Adipocyte (in vitro differentiated cells): ENCODE measurements at places on chromosomes 16 and 17.
A peak's percentile ranks its signal among the peaks of the same experiment; 100 is the strongest.

GRCh38 chr16:86298758-86299134 is 211.6 kb upstream of the FOXF1 start:
- no peak for DNase-seq

DNA sequence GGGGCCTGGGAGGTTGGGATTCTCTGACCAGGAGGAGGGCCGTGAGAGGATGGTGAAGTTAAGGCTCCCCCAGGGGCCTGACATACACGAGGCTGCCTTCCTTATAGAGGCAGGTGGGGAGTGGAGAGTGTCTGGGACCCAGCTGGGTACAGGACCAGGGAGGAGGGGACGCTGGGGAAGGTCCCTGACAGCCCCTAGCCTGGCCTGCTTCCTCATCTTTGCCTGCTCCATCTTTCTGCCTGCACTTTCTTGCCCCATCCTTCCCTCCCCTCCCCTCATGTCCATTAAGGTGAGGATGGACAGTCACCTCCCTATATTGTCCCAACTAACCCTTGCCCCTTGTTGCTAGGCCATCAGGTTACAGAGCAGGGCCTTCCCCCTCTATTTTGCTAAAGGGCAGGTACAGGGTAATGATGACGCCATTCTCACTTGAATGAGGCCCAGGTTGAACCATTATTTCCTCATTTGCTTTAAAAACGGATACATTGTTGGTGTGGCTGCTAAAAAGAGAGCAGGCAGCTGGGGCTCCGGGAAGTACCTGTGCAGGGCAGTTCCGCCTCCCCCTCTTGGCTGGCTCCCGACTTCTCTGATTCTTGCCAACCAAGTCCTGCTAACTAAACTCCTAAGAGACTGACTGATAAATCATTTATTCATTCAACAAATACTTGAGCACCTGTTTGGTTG is 1.3 kb downstream of the C17orf99 start:
- no peak for DNase-seq

- no peak for DNase-seq
Measured at GRCh38 chr16:84055366-84055765, 12.8 kb upstream of the SLC38A8 start.

DNA sequence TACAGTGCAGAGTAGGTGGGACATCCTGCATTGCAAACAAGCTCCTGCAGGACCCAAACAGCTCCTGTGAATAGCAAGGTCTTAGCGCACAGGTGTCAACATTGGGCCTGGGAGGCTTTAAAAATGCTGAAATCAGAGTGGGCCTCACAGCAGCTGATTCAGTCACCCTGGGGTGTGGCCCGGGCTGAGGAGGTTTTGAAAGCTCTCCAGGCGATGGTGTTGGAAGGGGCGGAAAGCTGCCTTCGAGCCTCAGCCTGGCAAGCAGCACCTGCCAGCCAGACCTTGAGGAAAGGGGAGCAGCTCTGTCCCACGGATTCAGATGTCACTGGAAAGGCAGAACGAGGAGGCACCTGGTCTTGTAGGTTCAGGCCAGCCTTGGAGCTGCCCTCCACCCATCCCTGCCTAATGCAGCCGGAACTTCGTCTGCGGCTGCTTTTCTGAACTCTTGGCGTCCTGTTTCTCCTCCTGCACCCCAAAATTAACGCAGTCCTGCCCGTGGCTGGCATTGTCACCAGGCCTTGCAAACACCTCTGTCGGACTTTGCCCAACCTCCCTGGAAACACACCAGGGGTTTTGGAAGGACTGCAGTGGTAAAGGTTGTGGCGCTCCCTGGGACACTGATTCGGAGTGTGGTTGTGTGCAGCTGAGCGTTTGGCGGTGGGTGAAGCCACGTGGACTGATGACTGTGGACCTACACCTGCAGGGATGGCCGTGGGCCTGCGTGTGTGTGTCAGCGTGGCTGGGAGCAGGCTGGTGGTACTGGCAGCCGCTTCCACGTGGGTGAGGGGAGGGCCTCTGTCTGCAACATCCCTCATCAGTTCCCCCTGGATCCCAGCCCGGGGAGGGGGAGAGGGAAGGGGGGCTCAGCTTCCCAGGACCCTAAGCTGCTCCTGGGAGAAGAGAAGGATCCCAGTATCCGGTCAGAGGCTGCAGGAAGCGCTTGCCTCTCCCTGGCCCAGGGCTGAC is 3.4 kb downstream of the NECAB2 start:
- no peak for DNase-seq

- DNase-seq: no peak
Measured at GRCh38 chr16:695355-696089, 5.3 kb upstream of the WDR24 start.

DNA sequence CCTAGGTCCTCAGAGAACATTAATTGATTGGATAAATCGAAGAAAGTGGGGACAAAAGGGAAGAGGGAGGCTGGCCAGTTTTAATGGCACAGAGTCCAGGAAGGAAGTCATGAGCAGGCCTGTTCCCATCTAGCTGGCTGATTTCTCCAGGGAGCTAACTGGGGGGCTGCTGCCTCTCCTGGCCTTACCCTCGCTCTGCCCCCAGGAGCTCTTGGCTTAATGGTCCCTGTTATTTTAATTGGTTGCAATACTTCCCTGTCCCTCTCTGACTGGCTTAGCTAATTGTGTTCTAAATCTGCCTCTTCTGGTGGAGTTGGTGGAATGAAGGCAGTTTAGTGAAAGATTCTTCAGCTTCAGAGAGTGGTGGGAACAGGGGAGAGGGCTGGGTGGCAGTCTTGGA is 61.4 kb downstream of the MGAT5B start:
- no peak for DNase-seq

DNA sequence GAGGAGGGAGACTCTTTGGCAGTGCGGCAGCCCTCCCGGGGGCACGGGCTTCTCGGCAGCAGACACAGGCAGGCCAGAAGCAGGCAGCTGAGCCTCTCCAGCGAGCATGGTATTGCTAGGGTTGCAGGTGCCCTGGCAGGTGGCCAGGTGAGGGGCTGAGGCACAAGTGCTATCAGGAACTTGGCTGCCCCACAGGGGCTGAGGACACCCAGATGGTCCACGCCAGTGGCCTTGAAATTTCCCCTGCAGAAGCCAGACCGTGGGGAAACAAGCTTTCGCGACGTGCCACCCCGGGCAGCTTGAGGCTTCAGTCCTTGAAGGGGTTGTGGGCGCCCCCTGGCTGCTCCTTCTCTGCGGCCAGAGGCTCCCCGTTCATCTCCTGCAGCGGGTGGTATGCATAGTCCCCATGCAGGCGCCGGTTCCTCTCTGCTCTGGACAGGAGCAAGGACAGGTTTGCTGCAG is 8.5 kb downstream of the NAGPA start:
- no peak for DNase-seq

GRCh38 chr16:55433030-55433429 is 46.0 kb upstream of the MMP2 start:
- no peak for DNase-seq

DNA sequence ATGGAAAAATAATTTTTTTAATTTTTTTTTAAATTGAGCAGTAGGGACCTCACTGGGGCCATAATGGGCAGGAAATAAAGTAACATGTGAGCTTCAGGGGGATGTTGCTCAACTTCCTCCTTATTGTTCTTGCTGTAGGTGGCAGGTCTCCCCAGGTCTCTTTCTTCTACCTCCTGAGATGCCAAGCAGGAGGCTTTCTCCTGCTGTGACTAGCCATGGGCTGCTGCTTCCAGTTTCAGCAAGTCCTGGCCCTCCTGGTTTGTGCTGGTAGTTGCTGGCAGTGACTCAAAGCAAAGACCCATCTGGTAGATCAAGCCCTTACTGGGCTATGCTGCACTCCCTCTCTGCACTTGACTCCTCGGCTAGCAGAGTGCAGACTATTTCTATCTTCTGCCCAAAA is 2.3 kb downstream of the DPEP2NB start:
- no peak for DNase-seq

DNA sequence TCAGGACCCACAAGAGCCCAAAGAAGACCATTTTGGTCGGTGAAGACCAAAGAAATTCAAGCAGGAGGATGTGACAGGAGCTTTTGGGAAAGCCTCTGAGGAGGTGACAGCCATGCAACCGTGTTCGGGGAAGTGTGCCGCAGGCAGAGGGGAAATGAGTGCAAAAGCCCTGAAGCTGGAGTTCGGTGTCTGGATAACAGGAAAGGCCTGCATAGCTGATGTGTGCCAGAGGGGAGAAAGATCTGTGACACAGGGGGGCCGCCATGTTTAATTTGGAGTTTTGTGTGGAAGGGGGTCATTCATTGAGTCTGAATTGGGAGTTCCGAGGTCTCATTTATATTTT is 870 bp upstream of the ZC3H7A start:
- DNase-seq: peak; percentile 39

DNA sequence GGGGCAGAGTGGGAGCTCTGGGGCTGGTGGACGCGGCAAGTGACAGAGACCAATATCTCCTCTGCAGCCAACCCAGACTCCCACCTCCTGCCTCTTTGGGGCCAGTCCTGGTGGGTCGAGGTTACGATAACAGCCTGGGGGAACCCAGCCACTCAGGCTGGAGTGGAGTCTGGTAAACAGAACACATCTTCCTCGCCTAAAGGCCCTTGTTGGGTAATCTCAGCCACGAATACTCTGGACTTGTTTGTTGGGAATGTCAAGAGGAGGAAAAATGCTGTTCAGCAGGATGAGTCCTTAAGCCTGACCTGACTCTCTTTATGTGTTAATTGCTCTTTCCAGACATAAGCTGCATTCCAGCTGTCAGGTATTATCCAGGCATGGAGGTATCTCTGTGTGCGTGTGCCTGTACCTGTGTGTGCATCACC is 8.0 kb upstream of the SPNS2 start:
- no peak for DNase-seq

GRCh38 chr16:77748421-77749005 is 26.2 kb downstream of the NUDT7 start:
- no peak for DNase-seq

DNA sequence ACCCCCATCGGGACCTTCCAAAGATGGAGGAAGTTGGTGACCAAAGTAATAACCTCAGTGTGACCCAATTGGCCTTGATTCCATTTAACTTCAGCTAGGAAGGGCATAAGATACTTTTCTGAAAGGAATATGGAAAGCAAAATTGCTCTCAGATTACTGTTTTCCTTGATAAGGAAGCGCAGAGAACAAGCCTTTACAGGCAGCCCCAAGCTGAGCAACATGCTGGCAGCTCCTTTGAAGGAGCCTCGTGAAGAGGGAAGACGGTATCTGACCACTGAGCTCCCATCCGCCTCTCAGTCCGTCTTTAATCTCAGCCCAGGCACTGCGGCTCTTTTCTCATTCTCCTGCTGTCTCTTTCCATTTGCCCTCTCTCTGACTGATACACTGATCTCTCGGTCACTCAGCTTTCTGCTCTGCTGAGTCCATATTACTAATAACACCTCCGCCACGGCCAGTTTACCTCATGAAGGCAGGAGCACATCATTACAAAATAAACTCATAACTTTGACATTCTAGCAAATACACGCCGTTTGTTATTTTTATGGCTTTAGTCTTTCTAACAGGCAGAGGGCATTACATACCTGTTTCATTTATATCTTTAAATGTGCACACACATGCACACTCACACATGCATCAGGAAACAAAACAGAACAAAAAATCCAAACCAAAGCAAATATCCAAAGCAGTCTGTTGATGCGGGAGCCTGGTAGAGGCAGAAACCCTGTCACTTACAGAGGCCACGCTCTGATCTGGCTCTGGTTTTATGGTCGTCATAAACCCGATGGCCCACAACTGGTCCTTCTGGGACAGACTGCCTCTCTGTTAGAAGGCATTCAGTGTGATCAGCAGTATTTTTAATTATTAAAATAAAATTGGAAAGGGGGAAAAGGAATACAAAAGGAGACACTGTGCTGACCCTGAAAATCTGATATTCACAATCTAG is 183.2 kb downstream of the AATF start:
- no peak for DNase-seq

DNA sequence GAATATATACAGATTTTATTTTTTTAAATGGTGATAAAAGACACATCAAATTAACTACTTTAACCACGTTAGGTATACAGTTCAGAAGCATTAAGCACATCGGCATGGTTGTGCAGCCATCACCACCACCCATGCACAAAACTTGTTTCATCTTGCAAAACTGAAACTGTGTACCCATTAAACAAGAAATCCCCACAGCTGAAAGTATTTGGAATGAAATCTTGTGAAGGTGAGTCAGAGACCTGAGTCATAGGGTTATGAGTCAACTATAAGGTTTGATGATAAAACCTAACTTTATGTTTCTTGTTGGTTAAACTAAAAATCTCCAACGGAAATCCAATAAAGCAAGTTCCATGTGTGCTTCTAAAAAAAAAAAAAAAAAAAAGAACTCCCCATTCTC is 561.6 kb upstream of the PSMD7 start:
- peak; percentile 60 for DNase-seq

DNA sequence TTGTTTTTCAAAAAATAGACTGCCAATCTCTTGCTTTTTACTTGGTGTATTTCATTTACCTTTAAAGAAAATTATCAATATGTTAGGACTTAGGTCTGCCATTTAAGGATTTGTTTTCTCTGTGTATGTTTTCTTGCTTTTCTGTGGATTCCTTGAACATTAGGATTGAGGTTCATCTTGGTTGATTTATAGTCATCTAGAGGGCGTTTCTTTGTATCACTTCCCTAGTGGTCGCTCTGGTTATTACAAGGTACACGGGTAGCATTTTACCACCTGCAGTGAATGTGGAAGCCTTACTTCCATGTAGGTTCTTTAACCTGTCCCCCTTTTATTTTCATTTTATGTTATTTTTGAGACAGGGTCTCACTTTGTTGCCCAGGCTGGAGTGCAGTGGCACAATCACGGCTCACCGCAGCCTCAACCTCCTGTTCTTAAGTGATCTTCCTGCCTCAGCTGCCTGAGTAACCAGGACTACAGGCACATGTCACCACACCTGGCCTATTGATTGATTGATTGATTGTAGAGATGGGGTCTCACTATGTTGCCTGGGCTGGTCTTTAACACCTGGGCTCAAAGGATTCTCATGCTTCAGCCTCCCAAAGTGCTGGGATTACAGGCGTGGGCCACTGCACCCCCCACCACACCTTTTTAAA is 35.2 kb upstream of the CBX4 start:
- peak; percentile 32 for DNase-seq

DNA sequence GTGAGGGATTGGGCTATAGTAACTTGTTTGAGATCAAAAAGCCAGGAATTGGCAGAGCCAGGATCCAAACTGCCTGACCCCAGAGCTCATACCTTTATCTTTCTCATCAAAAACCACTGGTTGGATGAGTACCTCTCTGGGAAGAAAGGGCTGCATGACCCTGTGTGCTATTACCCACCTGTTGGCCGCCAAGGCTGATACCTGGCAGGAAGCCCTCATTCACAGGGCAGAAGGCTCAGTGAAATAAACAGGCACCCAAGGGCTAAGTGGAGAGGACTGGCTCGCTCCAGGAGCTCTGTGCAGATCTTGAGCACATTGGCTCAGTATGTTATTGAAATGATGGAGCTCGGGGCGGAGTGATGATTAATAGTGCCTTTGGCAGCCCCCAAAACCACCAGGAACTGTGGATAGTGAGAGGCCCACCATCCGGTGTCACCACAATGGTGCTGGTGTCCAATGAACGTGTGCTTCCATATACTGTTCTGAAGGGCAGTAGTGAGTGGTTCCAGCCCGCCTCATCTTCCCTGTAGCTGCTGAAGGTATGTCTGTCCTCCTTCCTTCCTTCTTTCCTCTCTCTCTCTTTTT is 197.6 kb downstream of the MSI2 start:
- no peak for DNase-seq

DNA sequence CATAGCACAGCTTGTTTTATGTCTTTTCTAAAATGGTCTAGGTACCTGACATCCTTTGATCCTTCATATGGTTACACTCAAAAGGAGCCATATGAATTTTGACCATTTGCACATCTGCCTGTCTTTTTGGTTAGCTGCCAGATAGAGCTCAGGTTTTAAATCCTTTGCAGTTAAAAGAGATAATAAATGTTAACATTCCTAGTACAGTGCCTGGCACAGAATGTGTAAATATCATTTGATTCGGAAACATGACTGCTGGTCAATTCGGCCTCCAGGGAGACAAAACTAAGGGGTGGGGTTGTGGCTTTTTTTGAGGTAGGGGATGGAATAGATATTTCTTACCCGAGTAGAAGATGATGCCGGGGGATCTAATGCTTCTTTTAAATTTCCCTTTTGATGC is 64.2 kb downstream of the FTO start:
- DNase-seq: peak; percentile 50
